Lung (tissue), 17 donors: ENCODE measurements at places on chromosomes 12 and 14.

DNA sequence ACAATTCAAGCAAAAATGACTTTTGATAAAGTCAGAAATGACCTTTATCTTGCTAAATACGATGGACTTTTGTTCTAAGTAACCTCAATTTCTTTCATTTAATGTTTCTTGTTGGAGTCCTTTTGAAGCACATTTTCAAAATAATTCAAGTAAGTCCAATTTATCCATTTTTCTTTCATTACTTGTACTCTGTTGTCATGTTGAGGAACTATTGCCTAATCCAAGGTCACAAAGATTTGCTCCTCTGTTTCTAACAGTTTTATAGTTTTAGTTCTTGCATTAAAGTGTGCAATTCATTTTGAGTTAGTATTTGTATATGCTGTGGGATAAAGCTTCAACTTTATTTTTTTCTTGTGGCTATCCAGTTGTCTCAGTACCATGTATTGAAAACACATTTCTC, 66.7 kb downstream of the CCER1 start:
- DNase-seq: no peak

DNA sequence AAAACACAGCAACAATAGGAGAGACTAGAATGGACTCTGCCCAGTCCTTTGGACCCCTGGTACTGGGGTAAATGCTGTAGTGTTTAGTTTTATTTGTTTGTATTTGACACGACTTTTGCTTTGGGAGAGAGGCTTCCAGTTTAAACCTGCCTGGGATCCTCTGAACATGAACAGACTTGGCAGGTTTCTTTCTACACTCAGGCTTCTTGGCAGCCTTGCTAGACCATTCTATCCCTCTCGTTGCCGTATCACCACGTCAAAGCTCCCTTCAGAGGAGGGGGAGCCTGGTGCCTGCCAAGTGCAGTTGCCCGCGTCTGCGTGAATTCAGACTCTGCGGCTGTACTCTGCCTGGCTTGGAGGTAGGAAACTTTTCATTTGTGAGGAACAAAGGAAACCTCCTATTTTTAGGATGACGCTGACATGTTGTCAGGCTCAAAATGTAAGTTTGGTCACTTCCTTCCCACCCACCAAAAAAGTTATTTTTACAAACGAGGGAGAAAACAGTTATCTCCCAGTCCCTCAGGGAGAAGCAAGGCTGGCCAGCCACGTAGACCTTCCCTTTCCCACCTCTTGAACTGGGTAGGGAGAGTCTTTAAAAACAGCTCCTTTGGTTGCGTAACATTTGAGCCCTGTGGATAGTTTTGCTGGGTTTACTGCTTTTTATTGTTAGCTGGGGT, 25.9 kb downstream of the CD9 start:
- DNase-seq: peak; percentile 90

DNA sequence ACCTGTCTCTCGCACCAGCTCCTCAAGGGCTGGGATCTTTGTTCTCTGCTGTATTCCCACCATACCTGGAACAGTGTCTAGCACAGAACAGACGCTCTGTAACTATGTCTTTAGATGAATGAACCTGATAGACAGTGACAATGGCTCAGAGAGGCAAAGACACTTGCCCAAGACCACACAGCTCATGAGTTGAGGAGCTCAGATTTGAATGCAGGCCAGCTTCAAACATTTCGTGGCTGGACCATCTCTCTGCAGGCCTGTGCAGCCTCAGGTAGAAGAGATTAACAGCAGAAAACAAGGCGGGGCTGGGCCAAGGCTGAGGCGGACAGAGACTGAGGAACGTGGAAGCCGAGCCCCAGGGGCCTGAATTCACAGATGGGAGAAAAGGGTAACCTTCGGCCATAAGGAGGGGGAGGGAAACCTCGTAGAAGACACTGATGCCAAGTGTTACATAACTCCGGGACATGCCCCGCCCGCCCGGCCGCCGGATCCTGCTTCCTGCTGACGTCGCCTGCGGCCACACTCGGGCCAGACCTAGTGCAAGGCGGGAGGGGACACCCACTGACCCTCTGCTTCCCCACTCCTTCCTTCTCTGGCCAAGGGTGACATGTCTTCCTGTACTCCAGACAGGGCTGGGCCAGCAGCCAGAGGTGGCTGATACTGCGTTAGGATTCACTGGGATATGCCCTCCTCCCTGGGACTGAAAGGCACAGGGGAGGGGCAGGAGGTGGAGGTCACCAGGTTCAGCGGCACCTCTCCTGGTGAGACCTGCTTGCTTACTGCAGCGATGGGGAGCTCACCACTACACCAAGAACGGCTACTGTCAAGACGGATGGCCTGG, 86.8 kb downstream of the RFLNA start:
- peak; percentile 81 for DNase-seq

DNA sequence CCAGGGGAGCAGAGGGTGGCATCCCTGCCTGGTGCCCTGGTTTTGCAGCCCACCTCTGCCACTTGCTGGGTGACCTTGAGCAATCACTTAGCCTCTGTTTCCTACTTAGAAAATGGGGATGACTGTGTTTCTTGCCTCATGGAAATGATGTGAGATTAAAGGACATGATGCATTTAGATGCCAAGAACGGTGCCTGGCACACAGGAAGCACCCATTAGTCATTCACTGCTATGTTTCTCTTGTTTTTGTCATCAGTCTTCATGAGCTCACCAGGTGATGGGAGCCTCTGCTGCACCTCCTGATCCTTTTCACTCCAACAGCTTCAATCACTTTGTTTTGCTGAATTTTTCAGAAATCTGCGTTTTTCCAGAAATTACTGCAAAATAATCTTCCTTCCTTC, 23.6 kb upstream of the ATF1 start:
- DNase-seq: no peak

DNA sequence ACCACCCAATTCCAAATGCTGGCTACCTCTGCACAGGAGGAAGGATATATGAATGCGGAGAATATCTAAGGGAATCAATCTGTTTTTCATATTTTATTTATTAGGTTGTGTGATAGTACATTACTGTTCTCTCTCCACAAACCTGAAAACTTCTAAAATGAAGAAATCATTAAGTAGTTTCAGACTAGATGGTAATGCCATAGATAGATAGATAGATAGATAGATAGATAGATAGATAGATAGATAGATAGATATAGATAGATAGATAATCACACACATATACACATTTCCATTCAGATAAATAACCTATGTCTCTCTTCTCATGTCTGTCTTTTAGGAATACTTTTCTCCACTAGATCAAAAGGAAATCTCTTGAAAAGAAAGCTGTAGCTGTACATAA, 126.1 kb upstream of the TSPAN8 start:
- no peak for DNase-seq

DNA sequence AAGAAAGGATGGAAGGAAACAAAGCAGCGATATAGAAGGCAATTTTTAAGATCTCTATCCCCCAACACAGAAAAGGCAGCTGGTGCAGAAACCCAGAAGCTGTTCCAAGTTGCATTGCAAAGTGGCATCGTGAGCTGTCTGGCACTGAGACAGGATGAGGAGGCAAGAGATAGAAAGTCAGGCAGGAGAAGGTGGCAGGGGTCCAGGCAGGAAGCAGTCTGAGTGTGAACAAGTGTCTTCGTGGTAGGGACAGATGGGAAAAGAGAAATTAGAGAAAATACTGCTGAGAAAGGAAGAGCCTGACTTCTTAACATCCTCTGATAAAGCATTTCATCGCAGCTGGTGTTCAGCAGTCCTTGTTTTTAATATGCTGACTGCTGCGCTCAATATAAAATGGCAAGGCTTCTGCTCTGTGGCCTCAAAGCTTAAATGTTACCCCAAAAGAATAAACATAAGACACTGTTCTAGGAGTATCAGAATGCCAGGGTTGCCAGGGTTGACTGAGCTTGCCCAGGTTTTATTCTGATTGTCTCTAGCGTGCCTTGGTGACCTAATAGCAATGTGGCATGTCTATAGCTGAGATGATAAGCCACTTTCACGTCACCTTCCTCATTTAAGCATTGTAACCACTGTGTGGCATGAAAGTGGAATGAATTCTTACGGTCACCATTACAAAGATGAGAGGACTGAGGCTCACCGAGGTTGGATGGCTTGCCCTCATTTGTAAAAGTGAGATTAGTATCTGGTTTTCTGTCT, 397.6 kb downstream of the NUAK1 start:
- peak; percentile 72 for DNase-seq

GRCh38 chr14:57199921-57200320, 68.8 kb downstream of the EXOC5 start:
- DNase-seq: no peak

GRCh38 chr12:80698847-80699542, 8.4 kb upstream of the MYF6 start:
- DNase-seq: no peak

GRCh38 chr12:70849265-70849960, 71.1 kb downstream of the PTPRR start:
- peak; percentile 56 for DNase-seq

- DNase-seq: no peak
Observed at GRCh38 chr12:76569685-76570604, 10.4 kb upstream of the OSBPL8 start.

DNA sequence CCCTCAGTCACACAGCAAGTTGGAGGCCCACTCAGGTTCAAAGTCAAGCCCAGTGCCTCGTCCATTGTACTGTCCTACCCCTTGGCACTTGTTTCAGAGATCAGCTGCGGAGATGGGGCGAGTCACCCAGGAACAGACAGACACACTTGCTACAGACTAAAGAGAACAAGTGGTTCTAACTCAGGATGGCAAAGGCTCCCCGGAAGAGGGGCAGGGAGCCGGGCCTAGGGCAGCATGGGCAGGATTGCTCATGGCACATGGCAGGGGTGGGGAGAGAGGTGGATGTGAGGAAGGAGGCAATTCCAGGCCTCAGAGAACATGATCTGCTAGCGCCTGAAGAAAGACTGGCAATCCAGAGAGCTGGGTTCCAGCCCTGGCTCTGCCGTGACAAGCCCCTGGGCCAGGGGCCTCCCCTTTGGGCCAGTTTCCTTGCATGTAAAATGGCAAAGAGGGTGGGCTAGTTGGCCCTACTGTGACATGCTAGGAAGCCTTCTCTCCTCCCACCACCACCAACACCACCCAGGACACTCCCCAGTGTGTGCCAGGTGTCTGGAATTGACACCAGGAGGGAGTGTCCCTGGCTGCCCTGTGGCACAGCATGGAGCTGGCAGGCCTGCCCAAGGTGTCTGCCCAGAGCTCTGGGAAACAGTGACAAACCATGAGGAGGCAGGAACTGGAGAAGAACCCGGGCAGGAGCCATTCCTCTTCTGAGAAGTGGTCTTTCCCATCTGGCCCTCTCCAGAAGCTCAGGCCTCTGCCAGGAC, 24.0 kb upstream of the IRF2BPL start:
- no peak for DNase-seq

DNA sequence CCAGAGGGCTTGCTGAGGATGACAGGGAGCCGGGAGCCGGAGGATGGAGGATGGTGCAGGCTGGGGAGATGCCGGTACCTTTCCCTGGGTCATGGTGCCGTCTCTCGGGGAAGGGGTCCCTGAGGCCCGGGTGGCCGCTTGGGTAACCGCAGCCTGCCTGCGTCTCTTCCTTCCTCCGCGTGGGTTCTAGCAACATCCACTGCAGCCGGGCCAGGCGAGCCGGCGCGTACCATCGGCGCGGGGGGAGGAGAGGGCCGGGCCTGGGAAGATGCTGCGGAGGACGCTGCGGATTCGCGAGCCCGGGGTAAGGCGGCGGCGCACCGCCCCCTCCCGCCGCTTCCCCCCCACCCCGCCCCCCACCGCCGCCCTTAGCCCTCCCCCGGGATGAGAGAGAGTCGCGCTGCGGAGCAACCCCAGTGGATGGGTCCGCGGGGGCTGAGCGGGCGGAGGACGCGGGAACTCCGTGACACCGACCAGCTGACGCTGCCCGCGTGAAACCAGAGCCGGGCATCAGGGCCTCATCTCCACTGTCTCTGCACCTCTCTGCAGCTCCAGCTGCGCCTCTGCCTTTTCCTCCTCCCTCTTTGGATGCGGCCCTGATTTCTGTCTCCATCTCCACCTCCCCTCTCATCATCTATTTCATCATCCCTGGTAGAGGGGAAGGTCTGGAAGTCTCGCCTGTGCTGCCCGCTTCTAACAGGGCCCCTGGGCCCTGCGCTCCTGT, at the start of gene FAIM2:
Gene FAIM2, minus strand, starts transcription at position 201 of the 724 bp plus-strand sequence. Its CDS starts 108 bp downstream, at position 93.
- DNase-seq: peak; percentile 60

DNA sequence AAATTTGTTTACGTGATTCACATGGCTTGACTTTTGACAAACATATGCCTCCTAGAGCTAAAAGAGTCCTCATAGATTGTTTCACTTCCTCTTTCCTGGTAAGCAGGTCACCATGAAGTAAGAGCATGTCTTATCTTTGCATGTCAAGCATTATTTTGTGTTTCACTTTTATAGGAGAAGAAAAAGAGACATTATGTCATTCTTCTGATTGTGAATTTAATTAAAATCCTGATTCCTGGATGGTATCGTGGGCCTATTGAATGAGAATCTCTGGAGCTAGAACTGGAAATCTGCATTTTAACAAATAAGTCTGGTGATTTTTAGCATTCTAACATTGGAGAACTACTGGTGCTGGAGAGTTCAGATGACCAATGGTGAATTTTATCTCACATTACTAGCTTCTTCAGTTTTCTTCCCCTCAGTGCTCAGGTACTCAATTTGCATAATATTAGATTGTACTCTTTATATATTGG, 218.6 kb upstream of the ATP2B1 start:
- no peak for DNase-seq

DNA sequence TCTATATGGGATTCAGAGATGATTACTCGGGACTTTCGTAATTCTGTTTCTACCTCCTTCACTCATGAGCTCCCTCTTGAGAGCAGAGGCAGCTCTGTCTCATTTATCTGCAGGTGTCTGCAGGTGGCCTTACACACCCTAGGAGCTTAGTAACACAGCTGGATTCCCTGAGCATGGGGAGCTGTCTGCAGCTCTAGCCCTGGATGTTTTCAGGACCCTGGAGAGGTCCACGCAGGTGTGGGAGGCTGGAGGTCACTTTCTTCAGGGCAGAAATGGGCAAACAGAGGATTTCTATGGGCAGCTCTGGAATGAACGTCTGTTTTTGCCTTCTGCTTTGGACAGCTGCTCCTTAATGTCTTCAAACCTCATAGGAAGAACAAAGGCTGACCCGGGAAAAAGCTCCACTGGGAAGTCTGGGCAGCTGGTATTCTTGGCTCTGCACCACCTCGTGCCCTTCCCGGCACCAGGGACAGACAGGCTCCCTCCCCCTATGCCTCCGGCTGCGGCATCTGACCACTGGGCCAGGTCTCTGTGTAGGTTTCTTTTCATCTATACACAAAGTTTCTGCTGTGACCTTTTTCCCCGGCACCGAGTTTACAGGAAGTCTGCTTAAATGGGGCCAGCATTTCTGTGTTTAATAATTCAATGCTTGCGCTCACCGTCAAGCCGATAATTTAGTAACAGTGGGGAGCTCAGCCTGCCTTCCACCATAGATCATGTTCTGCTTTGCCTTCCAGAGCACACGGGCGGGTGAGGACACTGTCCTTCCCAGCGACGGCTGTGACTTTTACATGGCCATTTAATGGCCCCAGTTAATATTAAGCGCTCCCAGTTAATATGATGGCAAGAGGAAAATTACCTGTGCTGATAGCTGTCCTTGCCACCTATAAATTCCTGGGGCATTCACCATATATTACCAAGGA, 320.2 kb upstream of the SFSWAP start:
- DNase-seq: peak; percentile 47

DNA sequence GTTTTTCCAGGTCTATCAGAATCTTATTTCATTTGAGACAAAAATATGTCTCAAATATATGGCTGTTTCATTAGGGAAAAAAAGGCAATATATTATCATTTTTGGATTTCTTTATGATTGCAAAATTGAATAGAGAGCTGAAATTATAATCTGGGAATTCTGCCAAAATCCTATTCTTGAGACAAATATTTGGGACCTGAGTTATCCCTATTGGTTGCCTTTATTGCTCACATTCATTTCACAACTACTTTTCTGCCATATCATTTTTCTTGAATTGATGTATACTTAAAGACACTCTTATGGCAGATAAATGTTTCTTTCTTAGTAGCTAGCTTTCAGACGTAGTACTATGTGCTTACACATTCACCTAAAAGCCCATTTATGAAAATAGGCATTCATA, 241.6 kb upstream of the NOVA1 start:
- DNase-seq: no peak
